Upper lobe of left lung (tissue), 6 donors: ENCODE measurements at places on chromosomes 11 and 22. TPM values are rescaled to one million over a fixed set of nuclear protein-coding genes. Genes with fewer than 3 reads are reported as not detected.

The FCHSD2 gene
- 39.8 TPM for total RNA-seq

- no peaks in the 10 kb centered on the region for H3K27me3 ChIP-seq
- no peaks in the 10 kb centered on the region for H3K36me3 ChIP-seq
- H3K4me1 ChIP-seq = no peaks in the 10 kb centered on the region
- no peak overlapping the region for H3K4me3 ChIP-seq
Measured at GRCh38 chr11:1936072-1936780, 10.9 kb upstream of the MRPL23 start.

DNA sequence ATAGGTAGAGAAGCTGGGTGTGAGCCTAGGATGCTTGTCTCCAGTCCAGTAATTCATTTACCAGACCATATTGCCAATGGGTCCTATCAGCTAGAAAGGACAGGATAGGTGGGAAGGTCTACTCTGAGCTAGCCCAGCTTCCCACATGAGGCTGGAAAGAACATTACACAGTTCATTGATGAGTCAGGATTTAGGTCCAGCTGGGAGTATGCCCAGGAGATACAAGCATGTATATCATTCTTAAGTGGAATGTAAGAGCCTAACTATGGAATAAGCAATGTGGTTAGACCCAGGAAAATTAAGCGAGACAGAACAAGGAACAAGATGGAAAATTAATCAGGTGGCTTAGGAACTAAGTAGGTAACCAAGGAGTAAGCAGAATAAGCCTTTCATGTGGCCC is 59.0 kb upstream of the TBCEL start:
- DNase-seq = no peak
- no peak overlapping the region for H3K4me3 ChIP-seq
- H3K4me1 ChIP-seq = no peaks in the 10 kb centered on the region

DNA sequence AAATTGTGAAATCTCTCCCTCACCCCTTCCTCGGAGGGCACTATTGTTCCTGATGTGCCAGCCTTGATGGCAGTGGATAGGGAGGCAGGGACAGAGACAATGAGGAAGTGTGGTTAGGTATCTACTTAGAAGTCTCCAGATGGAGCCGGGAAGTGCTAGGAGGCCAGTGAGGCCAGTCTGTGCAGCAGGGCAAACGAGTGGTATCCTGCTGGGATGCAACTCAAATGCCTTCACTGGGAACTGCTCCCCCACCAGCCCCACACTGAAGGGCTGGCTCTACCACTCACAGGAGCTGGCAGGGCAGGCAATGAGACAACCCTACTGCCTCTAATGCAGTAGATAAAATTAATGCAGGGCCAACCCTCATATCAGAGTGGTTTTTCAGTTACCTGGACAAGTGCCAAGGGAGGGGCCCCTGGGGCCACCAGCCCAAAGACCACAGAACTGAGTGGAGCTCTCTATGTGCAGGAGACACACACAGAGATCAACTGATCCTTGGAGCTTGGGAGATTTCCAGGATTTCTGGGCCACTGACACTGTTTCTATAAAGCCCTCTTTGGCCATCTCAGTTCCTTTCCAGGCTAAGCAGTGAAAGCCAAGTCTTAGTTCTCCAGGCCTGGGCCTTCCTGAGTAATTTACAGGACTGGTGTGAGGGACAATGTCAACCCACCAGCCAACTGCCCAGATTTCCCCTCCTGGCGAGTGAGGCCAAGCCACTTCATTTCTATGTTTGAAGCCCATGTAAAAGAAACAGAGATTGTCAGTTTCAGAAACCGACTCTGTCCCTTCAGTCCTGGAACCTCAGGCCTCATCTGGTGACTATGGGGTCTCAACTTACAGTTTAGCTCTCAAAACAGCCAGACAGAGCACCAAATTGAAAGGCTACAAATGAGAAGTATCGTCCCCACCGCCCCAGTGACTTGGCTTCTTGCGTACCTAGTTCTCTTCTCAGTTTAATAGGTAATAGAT is 4.1 kb downstream of the MIF start:
- no peak for DNase-seq
- H3K4me1 ChIP-seq = peaks cover 17% of the 10 kb centered on the region
- no peak overlapping the region for H3K27ac ChIP-seq
- no peak overlapping the region for H3K4me3 ChIP-seq
- H3K36me3 ChIP-seq = peaks cover 24% of the 10 kb centered on the region

DNA sequence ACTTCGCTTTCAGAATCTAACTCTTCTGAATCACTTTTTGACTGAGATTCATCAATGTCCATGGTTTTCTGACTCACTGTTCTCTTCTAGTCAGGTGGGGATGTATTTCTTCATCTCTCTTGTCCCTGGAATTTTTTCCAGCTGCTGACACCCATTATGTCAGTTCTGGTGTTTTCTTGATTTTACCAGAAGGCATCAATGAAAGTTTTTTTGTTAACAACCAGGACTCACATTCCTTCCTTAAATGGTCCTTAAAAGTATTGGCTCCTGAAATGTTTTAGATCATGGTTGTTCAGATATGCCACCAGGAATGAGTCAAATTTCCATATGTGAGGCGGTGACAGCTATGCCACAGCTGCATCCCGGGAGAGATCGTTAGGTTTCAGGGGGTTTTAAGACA is 12.9 kb downstream of the MICAL2 start:
- no peaks in the 10 kb centered on the region for H3K27me3 ChIP-seq
- no peak overlapping the region for H3K4me3 ChIP-seq
- H3K27ac ChIP-seq = no peak overlapping the region
- H3K4me1 ChIP-seq = peaks cover 59% of the 10 kb centered on the region

GRCh38 chr22:44928136-44928463 is 81.7 kb downstream of the PHF21B start:
- DNase-seq = no peak
- H3K36me3 ChIP-seq = no peaks in the 10 kb centered on the region
- H3K4me1 ChIP-seq = no peaks in the 10 kb centered on the region
- no peaks in the 10 kb centered on the region for H3K27me3 ChIP-seq
- H3K4me3 ChIP-seq = no peak overlapping the region
- H3K27ac ChIP-seq = no peak overlapping the region

GRCh38 chr22:42308892-42309468 is 38.5 kb upstream of the TCF20 start:
- H3K4me1 ChIP-seq = peaks cover 5% of the 10 kb centered on the region
- no peaks in the 10 kb centered on the region for H3K36me3 ChIP-seq
- DNase-seq = no peak
- H3K4me3 ChIP-seq = no peak overlapping the region
- no peak overlapping the region for H3K27ac ChIP-seq

GRCh38 chr11:20623252-20623651 is 23.8 kb downstream of the SLC6A5 start:
- H3K27ac ChIP-seq = no peak overlapping the region
- no peak overlapping the region for H3K4me3 ChIP-seq
- DNase-seq = no peak
- H3K27me3 ChIP-seq = no peaks in the 10 kb centered on the region

- H3K27me3 ChIP-seq = no peaks in the 10 kb centered on the region
- no peak overlapping the region for H3K27ac ChIP-seq
- DNase-seq = no peak
Measured at GRCh38 chr22:24240381-24240780, 4.5 kb downstream of the GGT5 start.

DNA sequence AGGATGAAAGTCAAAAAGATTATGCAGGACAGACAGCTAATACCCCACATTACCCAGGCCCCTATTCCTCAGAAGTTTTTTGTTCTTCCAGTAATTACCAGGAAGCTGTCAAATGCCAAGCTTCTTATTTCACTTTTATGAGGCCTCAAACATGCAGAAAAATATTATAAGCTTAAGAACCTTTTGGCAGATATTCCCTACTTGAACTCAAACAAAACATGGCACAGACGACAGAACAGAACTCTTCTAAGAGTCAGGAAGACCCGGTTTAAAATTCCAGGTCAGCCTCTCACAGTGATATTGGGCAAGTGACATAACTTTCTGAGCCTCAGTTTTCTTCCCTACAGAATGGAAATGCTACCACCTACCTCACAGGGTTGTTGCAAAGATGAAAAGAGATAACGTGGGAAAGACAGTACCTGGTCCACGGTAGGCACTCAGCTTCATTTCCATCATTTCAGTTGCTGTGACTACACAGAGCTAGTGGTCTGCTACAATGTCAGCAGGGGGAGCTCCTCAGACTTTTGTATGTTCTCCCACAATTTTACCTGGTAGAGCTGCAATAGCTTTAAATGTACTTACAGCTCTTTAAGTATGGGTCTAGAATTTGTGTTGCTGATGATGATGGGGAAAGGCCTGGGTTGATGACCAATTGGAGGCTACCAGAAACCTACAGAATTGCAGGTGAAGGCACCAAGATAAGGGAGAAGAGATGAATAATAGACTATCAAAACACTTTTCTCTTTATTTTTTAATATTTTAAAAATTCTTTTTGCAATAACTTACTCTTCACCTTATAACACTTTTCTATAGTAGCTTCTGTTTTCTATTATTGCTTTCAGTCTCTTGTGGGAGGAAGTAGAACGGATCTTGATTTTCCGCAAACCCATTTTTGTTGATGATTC is 98.3 kb upstream of the CHRM4 start:
- H3K27me3 ChIP-seq = no peaks in the 10 kb centered on the region
- no peaks in the 10 kb centered on the region for H3K36me3 ChIP-seq
- peaks cover 10% of the 10 kb centered on the region for H3K4me1 ChIP-seq
- H3K27ac ChIP-seq = no peak overlapping the region
